ENCODE measurements at places on chromosomes 5 and 9.

DNA sequence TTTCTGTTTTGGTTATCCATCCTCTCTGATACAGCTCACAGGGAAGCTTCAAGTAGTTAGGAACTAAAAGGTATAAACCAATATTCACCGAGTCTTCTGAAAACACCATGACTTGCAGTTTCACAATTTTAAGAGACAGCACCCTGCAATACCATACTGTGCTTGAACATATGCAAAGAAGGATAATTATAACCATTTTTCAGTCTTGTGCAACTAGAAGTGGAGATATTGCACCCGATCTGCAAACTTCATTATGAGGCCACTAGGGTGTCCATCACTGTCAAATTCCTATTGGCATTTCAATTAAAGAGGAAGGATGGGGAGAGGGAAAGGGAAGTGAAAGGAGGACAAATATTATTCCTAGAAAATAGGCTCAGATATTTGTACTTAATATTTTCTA is 32.4 kb upstream of the CEP120 start:
- DNase-seq = no peak

GRCh38 chr5:85545129-85545528 is 1072.6 kb upstream of the COX7C start:
- DNase-seq = no peak

GRCh38 chr5:38948501-38948900 is 102.7 kb downstream of the OSMR start:
- no peak for DNase-seq

- no peak for DNase-seq
Observed at GRCh38 chr5:108935611-108936010, 187.9 kb downstream of the FER start.

- no peak for DNase-seq
Observed at GRCh38 chr5:134735243-134735642, 3.1 kb upstream of the CAMLG start.

GRCh38 chr9:107375001-107375400 is 91.9 kb downstream of the RAD23B start:
- DNase-seq = no peak

- DNase-seq = no peak
Observed at GRCh38 chr5:109558364-109558763, 131.4 kb upstream of the MAN2A1 start.

DNA sequence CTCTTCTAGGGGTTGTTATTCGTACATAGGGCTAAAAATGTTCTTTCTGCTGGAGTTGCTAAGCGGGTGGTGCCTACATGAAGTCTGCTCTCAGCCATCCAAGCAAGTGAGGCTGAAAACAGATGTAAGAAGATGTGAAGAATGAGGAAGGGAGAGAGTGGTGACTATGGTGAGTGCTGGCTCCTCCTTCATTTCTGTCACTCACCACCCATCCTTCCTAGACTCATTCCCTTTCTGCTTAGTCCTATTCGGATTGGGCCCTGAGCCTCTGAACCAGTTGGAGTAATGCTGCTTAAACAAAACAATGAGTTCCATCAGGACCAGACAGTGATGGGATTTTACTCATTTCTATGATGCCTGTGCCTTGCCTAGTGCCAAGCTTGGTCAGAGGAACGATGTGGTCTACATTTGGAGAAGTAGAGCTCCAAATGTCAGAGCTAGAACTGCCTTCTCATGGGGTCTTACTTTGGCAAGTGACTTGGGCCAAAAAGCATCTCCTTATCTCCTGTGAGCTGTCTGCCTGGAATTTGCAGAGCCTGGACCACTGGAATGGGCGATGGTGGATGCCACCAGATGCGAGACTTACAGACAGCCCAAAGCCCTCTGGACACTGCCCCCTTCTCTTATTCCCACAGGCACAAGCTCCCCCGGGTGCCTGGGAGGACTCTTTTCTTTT is 192.9 kb downstream of the FBXL7 start:
- no peak for DNase-seq

DNA sequence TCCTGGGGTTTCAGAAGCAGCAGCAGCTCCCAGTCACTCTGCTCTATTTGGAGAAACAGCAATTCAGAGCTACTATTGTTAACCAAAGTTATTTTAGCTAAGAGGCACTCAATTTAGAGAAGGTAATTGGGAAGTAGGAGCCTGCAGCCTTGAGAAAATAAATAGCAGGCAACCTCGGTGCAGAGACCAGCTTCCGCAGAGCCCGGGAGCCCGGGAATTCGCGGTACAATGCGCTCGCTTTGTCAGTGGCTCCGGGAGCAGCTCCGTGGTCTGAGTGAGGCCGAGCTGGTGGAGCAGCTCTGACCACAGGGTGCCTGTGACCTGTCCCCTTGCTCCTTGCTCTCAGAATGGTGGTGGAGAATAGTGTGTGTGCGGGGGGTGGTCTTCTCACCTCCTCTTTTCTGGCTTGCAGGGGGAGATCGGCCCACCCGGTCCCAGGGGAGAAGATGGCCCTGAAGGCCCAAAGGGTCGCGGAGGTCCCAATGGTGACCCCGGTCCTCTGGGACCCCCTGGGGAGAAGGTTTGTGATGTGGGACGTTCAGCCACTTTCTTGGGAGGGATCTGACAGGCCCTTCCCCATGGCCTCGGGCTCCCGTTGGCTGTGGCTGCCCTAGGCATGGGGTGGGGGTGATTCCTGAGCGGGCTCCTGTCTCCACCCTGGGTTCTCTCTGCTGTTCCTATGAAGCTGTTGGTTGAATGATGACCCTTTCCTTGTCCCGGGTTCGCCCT is 95.9 kb upstream of the FCN2 start:
- no peak for DNase-seq
